ENCODE measurements at places on chromosomes 3 and 15.

DNA sequence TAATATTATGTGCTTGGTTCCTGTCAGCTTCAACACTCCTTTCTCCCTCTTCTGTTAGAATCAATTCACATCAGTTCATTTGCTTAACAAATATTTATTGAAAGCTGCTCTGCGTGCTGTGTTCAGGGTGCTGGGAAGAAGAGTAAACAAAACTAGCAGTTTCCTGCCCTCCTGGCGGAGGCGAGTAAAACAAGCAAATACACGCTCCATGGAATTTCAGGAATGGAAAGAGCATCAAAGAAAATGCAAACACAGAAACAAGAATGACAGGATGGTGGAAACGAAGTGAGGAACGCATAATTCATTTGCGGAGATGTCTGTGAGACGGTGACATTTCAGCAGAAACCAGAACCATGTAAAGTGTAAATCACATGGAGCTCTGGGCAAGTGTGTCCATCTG lies 49.4 kb upstream of the SPTSSB start:
- no peak for DNase-seq

GRCh38 chr15:35547775-35548364 lies 1.9 kb upstream of the DPH6 start:
- DNase-seq: no peak

DNA sequence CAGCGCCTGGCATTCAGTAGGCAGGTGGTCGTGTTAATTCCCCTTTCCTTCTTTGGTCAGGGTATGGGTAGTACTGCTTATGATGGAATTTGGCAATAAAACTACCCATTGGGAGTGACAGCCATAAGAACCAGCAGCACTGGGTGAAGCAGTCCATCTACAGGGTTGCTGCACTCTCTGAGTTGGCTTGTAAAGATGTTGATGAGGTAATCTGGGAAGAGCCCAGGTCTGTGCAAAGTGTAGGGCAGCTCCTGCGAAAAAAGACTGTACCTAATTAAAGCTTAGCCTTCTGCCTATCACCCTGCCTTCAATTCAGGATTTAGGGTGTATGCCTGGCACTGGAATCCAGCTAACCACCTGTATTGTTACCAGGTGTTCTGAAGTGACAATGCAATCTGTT lies 4.7 kb upstream of the FETUB start:
- DNase-seq: no peak

DNA sequence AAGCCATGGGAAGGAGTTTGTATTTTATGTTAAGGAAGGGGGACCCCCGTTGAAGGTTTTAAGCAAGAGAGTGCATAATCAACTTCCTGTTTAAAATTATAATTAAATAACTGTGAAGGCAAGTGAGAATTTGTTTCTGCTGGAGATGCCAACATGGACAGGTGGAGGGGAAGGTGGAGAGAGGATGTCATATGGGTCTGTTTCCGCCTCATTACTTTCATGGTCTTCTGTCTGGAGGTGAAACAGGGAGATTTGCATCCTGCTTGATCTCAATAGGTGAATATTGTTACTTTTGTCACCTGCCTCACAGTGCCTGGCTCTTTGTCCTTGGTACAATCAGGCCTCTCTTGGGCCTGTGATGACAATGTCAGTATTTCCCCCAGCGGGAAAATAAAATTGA lies 300.6 kb upstream of the LMCD1 start:
- no peak for DNase-seq

- no peak for DNase-seq
Measured at GRCh38 chr3:188516515-188516914, 362.6 kb downstream of the LPP start.

DNA sequence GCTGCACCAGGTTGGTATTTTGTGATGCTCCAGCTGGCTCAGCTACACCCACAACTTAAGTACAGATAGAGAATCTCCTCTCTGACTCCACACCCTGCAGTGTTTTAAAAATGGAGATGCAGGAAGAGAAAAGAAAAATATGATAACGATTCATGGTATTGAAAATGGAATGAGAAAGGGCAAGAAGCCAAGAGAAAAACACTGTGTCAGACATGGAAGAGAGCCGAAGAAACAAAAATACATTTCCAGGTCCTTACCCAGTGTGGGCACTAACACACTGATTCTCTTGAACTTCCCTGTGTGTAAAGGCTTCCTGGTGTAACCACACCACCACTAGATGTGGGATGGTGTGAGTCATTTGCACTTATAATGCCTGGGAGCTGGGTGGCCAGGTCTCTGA lies 93.1 kb downstream of the GMPS start:
- no peak for DNase-seq

DNA sequence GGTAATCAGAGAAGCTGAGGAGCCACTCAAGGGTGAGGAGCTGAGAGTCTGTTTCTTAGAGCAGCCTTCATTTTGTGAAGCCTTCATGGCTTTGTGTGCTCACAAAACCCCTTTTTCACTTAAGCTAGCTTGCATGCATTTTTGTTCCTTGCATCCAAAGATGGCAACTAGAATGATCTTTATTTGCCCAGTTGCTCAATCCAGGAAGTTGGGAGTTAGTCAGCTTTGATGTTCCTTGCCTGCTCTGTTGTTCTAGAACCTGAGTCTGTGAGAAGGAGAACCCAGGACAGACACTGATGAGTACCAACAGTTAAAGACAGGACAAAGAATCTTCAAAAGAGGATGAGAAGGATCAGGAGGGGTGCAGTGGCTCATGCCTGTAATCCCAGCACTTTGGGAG lies 81.8 kb downstream of the IL20RB start:
- no peak for DNase-seq

DNA sequence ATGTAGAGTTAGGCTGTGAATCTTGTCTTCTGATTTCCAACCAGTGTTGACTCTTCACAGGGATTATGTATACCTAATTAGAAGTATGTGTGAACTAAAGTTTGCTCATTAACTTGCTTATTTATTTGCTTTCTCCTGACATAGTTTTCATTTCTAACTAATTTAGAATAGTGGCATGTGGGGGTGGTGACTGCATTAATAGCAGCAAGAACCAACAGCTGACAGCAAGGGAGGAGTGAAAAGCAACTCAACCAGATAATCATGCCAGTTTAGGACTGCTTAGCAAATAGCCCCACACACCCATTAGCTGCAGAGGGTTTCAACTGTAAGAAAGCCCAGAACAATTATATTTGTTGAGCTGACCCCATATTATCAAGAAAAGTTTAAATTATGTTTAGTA lies 3.8 kb downstream of the ST3GAL6 start:
- DNase-seq: no peak

- DNase-seq: no peak
Measured at GRCh38 chr3:134060561-134061385, 31.0 kb upstream of the SLCO2A1 start.

DNA sequence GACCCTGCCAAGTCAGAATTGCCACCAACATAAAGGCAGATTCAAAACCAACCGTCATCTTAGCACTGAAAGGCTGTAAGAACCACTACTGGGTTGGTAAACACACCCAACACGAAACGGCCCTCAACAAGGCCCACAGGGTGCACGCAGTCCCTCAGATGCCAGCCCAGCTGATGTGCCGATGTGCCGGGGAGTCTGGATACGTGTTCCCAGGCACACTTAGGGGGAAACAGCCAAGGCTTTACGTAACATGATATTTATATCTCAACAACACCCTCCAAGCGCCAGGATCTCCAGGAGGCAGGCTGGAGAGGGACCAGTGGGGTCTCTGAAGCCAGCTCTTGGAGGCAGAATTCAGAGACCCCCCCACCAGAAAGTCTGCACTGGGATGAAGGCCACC lies 14.2 kb downstream of the POC1A start:
- no peak for DNase-seq

- no peak for DNase-seq
Measured at GRCh38 chr3:124229420-124229819, 237.5 kb upstream of the ROPN1 start.

DNA sequence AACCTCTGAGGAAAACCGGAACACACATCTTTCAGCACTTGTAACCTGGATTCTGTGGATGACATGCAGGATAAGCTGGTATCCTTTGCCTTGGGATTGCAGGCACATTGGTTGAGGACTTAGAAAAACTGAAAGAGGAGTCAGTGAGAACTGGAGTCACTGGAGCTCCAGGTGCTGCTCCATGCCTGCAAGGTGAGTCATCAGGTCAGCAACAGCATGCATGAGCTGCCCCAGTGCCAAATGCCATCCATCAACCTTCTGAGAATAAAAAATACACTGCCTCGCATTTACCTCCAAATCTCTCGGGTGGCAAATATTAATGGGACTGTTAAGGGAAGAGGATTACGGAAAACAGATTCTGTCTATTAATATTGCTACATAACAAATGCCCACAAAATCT lies 729.1 kb downstream of the NTRK3 start:
- DNase-seq: no peak

- no peak for DNase-seq
Measured at GRCh38 chr3:108552267-108553159, 36.7 kb downstream of the CIP2A start.

DNA sequence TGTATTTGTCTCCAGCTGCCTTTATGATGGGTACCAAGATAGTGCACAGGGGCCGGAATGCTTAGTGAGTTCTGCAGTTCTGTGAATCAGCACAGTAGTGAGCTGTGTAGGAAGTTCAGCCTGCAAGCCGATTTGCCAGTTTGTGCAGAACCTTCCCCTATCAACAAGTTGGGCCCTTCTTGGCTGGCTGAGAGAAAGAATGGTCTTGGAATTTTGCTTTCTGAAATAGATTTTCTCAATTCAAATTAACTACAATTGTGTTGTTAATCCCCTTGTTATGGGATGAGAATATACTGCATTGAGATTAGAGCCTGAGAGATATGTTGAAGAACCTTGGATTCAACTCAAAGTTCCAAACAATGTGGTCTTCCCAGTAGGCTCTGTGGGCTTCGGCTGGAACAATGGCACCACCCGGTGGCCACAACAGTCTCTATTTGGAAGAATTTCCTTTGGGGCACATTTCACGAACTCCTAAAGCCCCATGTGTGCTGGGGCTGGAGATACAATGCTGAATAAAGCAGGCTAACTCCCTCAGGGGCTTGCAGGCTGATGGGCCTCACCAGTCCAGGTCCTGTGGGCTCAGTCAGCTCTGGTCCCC lies 59.1 kb downstream of the TRIM42 start:
- DNase-seq: no peak

GRCh38 chr3:141929341-141929995 lies 53.0 kb downstream of the ATP1B3 start:
- no peak for DNase-seq

DNA sequence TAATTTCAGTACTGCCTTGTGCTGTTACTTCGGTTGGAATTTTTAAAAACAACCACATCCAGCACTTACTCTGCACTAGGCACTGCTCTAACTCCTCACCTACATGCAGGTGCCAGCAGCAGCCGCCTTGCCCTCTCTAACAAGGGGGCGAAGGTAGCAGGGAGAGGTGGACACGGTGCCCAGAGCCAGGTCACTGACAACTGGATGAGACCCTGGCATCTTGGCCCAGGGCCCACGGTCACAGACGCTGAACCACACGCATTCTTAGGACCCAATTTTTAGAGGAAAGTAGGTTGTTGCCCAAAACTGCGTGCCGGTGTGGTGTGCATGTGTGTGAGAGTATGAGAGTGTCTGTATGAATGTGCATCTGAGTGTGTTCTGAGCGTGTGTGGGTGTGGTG lies 63.4 kb upstream of the GATA2 start:
- DNase-seq: no peak

GRCh38 chr3:75983111-75983510 lies 197.8 kb upstream of the ZNF717 start:
- DNase-seq: no peak

GRCh38 chr3:113948015-113948917 lies 453 bp downstream of the ZDHHC23 start:
- DNase-seq: no peak

- no peak for DNase-seq
Measured at GRCh38 chr3:172150913-172151650, 111.7 kb downstream of the FNDC3B start.

- DNase-seq: no peak
Measured at GRCh38 chr3:150509780-150510179, 36.5 kb downstream of the SERP1 start.

DNA sequence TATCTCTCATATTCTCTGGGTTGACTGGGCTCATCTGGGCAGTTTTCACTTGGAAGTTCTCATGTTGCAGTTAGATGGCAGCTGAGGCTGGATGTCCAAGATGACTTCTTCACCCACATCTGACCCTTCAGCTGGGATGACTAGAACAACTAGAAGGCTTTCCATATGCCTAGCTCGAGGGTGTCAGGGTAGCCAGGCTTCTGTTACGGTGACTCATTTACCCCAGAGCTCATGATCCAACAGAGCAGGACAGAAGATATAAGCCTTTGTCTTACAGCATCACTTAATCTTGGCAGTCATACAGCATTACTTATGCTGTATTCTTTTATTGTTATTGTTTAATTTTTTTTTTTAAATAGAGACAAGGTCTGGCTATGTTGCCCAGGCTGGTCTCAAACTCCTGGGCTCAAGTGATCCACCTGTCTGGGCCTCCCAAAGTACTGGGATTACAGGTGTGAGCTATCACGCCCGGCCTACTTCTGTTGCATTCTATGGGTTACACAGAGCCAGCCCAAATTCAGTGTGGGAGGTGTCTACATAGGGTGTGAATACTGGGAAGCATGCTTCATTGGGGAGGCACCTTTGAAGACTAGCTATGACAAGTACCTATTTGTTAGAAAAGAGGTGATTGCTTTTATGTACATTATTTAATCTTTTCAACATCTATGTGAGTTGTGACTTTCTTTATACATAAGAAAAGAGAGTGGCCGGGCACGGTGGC lies 10.7 kb downstream of the HMCES start:
- no peak for DNase-seq

DNA sequence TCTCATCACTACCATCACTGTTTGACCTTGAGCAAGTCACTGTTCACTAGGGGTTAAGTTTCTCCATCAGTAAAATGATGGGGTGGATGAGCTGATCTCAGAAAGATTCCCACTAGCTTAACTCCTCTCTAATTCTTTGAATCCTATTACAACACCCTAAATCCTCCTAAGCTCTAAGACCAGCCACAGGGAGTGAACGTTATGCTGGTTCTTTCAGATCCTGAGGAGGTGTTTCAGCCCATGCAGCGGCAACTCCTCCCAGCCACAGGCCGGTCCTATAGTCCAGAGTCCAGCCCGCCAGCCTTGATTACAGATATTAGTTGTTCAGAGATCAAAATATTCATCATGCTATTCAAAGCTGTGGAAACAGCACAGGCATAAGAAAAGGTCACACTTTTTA lies 15.1 kb downstream of the MB21D2 start:
- DNase-seq: peak; percentile 73

GRCh38 chr3:77562089-77562488 lies 522.2 kb downstream of the ROBO2 start:
- DNase-seq: no peak

GRCh38 chr3:121951291-121951919 lies 57.2 kb downstream of the SLC15A2 start:
- no peak for DNase-seq

All from D721Med (cell line).